Glomerular endothelial cell (primary cell): ENCODE measurements at places on chromosomes 3 and 15. TPM values are rescaled to one million over a fixed set of nuclear protein-coding genes. Genes with fewer than 3 reads are reported as not detected.

DNA sequence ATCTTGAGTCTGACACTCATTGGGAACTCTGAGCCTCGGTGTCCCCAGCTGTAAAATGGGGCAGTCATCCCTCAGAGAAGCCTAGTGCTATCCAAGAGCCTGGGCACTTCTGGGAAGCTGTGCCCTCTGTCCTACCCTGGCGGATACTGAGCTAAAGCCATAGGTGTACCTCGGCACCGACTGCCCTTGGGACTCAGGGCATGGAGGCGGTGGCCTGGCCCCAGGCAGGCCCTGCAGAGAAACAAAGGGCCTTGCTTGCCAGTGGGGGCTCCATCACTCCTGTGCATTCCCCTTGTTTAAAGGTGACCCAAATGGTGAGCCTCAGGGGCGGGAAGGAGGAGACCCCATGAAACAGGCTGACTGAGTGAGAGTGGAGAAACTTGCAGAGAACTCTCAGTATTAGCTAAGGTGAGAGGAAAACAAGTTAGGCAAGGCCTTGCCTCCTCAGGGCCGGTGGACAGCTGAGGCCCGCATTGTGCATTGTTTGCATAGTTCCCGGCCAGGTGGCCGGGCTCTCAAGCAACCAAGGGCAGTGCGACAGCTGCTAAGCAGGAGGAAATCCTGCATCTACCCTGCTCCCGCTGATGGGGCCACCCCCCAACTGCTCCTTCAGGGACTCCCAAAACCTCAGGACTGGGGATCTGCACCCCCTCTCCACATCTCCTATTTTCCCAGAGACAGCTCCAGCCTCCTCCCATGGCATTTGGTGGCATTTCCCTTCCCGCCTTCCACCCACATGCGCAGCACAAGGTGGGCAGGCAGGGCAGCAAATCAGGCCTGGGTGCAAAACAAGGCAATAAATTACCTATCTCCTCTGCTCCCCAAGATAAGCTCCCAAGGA, 4.3 kb downstream of the PFKFB4 start:
- DNase-seq: no peak

- DNase-seq: no peak
Observed at GRCh38 chr15:100311154-100311625, 30.6 kb downstream of the ADAMTS17 start.

DNA sequence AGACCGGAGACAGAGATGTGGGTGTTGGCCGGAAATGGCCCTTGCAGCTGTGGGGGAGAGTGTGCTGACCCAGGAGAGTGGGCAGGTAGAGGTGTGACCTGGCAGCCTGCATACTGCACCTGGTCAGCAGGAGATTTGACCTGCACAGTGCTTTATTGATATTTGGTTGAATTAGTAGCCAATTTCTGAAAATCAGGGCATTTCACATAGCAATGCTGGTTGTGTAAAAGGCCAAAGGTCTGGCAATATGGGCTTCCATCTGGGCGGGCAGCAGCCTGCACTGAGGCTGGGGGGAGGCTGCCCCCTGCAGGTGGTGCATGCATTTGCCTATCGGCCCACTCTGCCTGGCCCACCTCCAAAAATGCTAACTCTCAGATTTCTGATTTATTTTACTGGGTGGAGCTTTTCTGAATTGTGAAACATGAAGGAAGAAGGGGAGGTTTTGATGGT, 9.4 kb upstream of the MGLL start:
- DNase-seq: no peak

DNA sequence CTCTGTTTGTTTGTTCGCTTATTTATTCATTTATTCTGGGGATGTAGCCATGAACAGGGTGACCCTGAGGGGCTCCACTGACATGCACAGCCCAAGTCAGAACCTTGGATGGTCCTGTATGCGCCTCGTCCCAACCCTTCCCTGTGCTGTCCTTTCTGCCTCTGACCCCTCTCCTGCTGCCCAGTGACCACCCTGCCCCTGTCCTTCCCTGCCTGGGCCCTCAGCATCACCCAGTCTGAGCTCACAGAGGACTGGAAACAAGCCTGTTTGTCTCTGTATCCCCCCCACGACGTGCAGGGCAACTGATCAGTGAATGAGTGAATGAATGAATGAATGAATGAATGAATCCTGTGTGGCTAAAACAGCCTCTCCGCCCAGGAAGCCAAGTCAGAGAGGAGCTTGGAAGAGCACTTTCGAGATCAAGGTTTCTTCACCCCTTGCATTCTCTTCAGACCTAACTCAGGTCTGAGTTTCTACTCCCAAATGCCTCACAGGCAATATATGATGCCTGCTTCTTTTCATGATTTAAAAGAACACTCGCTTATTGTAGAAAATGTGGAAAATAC, 157.7 kb downstream of the SMAD6 start:
- DNase-seq: no peak

DNA sequence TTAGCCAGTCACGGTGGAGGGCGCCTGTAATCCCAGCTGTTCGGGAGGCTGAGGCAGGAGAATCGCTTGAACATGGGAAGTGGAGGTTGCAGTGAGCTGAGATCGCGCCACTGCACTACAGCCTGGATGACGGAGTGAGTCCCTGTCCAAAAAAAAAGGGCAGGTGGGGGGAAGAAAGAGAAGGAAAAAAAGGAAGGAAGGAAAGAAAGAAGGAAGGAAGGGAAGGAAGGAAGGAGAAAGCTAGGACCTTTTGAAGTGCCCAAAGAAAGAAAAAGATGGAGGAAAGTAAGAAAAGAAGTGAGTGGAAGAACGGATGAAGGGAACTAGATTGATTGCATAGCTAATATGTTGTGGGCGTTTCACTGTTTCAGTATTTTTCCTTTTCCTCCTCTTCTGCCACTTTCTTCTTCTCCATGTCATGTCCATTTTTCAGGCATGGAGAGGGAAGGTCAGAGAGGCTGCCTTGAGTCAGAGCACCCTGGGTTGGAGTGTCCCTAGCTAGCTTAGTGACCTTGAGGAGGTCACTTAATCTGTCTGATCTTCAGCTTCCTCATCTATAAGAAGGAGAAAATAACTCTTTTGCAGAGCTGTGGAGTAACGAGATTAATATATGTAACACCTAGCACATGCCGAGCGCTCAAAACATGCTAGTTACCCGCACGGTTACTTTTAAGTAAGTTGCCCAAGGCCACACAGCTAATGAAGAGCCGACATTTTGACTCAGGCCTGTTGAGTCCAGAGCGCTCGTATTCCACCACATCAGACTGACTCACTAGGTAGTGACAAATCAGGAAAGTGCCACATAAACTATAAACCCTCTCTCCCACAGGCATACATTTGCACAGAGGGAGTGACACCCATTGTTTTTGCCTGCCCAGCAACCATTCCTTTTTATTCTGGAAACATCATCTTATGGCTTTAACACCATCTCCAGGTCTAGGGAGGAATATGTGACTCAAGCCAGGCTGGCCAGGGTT, 42.2 kb downstream of the BHLHE40 start:
- peak; percentile 47 for DNase-seq

DNA sequence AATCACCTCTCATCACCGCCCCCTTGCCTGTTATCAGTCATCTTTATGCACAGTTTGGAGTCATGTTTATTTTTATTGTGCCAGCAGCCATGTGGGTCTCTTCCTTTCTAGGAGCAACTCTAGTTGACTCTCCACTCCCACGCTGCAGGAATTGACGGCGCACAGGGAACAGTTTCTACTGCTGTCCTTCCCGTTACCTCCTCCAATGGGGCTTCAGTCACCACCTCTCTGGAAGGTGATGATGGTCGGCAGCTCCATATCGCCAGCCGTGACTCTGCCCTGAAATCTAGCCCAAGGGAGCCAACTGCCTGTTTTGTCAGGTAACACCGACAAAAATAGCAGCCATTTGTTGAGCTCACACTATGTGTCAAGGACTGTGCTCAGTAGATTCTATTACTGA, 35.6 kb upstream of the FAM107A start:
- no peak for DNase-seq

DNA sequence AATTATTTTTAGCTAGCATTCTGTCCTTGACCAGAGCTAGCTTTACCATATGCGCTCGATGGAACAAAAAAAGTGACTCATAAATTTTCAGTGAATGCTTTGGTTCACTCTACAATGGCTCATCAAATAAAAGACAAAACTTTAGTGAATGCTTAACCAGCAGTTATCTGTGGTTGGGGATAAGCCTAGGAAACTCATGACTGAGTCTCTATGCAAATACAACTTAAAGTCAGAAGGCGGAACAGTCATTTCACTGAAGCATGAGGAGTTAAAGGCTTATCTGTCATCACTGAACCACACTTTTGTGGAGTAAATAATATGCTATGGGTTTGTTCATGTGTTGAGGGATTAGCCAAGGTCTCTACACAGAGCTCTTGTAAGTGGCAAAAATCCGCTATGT, 308.4 kb downstream of the SQOR start:
- no peak for DNase-seq

DNA sequence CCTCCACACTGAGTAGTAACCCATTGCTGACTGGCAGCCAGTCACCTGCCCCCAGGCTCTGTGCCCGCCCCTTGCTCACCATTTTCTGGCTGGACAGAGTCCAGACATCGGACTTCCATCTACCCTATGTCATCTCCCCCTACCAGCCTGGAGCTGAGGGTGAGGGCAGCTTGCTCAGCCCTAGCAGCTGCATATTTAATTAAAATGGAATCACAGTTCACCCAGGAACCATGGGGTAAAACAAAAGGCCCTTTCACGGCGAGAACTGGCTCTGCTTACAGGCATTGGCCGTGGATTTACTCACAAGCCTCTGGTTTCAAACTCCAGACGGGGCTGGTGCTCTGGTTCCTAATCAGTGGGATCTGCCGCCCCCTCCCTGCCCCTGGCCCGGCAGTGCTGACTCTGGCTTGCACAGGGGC, 94.9 kb upstream of the ATP2B2 start:
- no peak for DNase-seq

DNA sequence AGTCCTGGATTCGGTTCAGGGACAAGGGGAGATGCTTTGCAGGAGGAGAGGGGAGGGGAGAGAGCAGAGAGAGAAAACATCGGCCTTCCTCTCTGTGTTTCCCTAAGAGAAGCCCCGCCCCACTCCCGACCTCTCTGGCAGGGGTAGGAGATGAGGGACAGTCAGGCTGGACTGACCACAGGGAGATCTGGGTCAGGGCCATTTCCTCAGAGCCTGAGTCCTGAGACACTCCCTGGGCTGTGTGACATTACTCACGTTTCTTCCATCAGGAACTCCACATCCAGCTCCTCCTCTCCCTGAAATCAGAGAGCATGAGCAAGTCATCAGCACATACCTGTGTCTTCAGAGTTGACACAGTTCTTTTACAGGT, 9.1 kb downstream of the PLA2G4D start:
- DNase-seq: no peak

Gene CASR
- not detected in 2 replicates for total RNA-seq

Gene ESYT3
- total RNA-seq: not detected in 2 replicates

DNA sequence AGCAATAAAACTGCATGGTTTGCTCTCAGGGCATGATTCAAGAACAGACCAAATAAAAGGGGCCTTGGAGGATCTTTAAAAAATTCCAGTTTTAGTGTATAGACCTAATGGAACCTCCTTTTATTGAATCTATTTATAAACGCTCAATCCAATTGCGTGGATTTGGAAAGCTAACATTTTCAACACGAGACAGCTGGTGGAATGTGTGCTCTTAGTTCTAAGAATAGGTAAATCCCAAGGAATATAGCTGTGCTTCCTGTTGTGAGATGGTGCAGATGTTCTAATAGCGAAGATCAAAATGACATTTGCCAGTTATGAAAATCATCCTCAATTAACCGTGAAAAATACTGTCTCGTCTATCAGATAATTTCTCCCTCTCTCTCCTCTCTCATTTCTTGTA, 192.5 kb downstream of the ATP10A start:
- DNase-seq: no peak

DNA sequence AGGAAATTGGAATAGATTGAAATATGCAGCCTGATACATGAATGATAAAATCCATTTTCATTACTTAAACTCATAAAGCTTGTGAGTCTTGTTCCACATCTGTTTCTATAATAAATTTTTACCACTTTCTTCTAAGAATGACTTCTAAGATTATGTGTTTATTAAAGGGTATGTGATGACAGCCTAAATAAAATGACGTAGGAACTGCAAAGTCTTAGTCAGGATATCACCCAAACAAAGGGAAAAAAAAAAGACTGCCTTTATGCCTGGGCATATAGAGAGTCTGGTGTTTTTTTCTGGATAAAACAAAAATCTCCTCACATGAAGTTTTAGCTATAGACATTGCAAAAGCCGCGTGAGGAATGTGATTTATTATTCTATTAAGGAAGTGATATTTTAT, 844.0 kb downstream of the DIPK2A start:
- DNase-seq: no peak
